Stimulated activated CD8-positive, alpha-beta memory T cell treated with anti-CD3 and anti-CD28 coated beads, Interleukin-15, amount 100 ng/mL, for 48 hours (primary cell): ENCODE measurements at places on chromosomes 2 and 18.

DNA sequence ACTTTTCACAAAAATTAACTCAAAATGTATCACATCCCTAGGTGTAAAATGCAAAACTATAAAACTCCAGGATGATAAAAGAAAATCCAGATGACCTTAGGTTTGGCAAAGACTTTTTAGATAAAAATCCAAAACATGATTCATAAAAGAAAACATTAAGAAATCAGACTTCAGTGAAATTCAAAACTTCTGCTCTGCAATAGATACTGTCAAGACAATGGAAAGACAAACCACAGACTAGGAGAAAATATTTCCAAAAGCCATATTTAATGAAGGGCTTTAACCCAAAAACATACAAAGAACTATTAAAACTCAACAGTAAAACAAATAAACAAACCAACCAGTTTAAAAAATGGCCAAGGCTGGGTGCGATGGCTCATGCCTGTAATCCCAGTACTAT is 173.6 kb upstream of the SPOPL start:
- no peak for DNase-seq

DNA sequence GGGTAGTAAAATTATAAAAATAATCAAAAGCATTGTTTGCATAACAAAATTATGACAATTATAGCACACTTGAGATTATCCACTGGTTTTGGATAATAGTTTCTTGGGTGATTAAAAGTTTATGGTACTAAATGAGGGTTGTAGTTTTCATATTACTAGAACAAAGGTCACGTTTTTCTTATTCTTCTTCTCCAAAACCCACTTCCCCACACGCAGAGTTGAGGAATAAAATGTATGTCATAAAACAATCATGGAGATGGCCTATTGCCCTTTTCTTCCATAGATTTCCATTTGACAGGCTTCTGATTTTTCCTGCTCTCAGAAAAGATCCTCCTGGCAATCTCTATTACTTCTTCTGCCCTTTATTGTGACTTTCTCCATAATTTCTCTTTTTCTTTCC is 863.9 kb downstream of the ERBB4 start:
- no peak for DNase-seq

DNA sequence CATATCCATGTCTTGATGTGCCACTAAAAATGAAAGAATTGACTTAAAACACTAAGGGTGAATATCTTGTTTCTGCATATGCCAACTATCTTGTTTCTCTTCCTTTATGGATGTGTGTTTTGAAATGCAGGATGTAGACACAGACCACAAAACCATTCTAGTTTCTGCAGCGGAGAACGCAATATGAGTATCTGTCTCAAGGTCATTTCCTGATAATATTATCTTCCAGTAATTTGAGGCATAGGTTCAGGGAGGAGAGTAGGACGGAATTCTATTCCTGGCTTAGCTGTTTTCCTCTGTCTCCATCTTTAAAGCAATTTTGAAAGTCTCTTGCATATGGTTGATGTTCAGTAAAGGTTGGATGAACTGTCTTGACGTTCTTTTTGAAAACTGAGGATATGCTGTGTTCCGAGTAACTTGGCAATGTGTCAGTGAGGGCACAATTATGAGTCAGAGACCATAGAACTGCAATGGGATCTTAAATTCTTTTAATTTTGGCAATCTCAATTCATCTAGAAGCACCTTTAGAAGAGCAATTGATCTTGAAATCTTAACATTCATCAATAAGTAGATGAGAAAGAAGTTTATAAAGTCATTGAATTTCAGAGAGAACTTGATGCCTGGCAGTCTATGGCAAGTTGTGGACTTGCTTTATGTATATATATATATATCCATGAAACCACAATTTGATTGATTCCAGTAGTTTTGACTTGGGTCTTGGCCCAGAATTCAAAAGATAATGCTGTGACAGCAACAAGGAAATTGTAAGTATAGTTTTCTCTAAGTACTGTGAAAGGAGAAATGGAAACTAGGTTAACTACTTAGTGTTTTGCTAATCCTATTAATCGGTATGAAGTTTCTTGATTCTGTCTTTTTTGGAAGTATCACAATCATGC is 24.8 kb downstream of the RAB27B start:
- no peak for DNase-seq

DNA sequence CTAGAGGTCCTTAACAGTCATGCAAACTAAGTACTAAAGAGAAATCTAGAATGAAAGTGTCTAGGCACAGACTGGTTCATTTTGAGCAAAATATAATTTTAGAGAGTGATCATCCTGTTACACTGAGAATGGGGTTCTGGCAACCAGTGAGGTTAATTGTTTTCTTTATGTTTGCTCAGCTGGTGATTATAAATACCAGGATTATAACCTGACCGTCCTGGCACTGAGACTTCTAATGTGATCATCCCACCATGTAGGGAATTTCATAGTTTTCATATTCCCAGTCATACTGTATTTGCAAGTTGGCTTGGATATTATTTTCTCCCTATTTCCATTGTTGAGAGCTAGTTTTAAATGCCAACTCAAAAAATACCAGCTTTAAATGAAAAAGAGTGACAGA is 852.5 kb upstream of the LRATD1 start:
- no peak for DNase-seq

DNA sequence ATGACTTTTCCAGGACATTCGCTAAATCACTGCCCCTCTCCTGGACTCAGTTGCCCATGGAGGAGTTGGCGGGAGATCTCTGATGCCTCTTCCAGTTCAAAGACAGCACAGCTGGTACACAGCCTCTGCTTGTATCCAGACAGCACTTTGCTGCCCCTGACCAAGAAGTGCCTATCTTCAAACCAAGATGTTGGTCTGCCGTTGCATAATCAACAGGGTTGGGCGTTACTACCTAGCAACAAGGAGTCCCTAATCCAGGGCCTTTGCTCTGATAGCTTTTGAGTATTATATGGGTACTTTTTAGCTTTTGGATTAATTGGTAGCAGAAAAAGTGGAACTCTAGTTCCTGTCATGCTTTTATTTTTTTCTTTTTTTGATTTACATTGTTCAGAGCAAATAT is 166.6 kb downstream of the FAM210A start:
- no peak for DNase-seq

GRCh38 chr2:217055624-217056023 is 195.8 kb upstream of the TNP1 start:
- no peak for DNase-seq

DNA sequence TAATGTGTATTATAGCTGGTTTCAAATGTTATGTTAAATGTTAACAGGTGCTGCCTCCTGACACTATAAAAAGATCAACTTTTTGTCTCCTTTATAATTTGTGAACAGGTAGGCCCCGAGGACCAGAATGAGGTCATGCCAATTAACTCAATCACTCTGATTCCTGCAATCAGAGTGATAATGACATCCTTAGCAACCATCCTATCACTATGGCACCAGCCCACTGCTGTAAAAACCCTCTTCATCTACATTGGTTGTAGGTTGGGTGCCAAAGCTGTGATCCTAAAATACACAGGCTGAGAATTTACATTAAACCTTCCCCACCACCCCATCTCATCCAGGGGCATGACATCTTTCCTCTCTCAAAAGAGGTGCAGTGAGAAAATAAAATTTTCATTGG is 103.5 kb downstream of the CPO start:
- DNase-seq = no peak

DNA sequence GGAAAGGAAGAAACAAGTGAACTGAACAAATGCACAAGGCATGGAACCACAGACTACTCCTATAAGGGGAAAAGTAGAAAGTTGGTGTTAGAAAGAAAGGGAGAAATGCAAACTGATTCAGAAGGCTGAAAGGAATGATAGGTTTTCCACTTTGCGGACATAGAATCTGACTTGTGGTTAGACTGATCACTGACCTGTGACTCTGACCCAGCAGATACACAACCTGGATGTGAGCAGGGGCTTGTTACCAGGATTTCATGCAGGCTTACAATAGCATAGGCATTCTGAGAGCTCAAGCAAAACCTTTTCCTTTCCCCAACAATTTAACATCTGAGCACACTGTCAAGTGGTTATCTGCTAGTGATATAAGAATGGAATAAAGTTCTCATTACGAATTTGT is 237.0 kb upstream of the CDH20 start:
- DNase-seq = no peak

DNA sequence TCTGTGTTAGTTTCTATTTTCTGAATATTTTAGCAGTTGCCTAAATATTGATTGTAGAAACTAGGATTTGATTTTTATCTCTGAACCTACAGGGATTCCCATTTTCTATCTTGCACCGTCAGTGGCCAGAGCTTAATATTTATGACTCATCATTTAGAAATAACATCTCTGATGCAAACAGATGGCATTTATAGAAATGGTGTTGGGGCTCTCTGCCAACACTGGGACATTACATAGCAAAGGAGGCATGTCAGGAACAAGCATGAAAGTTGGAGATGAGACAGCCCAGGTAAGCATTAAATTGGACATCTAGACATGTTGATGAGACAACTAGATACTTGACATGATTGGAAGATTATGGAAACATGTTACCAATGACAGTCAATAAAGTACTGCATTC is 165.3 kb upstream of the SYT4 start:
- no peak for DNase-seq

- DNase-seq = no peak
Observed at GRCh38 chr2:185441486-185442005, 297.1 kb upstream of the FSIP2 start.

GRCh38 chr2:118202707-118203303 is 114.5 kb downstream of the INSIG2 start:
- DNase-seq = no peak

DNA sequence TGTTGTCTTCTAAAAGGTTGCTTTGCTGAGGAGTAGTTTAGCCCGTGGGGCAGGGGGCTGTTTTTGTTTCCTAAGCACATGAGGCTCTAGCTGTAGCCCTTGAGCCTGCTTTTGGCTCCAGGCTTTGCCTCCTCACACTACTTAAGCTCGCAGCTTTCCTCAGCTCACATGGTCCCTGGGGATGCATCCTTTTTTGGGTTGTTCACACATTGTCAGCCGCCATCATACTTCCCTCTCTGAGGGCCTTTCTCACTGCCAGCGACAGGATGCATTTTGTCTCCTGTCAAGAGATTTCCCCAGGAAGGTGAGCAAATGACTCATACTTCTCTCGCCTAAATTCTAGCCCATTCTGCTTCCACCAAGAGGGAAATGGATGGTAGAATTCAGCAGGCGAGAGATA is 279.5 kb upstream of the PKDCC start:
- DNase-seq = no peak

DNA sequence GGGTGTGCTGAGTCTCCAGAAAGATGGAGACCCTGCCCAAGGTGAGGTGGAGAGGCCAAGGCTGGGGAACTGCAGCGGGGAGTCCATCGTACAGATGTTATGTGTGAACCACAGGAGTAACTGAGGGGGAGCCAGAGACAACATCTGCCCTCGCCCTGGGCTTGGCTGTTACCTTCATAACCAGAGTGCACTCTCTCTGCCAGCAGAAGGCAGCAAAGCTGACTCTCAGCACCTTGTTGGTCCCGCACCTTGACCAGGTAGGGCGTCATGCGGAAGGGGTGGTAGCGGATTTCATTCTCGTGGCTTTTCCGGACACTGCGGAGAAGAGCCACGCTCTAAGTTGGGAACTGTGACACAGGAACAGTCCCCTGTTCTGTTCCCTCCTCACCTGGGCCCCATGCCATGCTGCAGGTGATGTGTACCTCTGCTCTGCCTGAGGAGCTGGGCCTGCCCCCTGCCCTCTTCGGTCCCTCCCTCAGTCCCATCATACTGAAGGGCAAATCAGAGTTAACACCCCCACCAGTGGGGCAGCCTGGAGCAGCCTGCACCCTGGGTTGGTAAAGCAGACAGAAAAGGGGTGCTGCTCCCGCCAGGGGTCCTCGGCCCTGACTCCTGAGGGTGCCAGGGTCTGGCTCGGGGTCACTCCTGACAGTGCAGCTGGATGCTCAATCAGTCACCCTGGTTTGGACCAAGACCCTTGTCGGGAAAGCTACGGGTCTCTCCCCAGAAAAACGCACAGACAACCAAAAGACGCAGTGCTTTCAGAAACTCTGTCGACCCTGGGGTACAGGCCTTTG is 20.3 kb downstream of the PER2 start:
- DNase-seq = no peak

- no peak for DNase-seq
Observed at GRCh38 chr18:35642802-35643201, 61.3 kb downstream of the GALNT1 start.

DNA sequence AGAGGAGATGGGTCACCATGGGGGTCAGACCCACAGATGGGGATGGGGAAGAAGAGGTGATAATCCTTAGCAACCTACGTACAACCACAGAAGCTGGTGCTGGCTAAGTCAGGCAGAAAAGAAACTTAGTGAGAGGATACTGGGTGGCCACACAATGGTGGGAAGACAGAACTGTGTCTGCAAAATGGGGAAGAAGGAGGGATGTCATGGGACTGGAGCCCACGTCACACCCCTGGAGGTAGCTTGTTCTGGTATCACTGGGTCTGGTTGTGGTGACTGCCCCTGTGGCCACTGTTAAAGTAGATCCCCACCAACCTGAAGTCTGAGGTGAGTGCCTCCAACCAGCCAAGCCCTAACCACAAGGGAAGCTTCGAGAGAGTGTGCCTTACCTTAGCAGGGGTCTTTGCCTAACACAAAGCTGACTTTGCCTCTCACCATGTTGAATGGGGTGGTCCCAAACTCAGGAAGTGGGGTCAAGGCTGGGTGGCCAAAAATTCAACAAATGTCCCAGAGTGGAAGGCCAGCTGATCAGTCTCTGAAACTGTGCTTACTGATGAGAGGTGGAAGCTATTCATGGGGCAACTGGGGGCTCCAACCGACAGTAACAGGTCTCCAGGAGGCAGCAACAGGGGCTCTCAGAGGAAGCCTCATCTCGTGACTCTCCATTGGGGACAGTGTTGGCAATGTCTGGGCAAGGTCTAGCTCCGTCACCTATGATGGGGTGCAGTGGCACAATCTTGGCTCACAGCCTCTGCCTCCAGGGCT is 64.8 kb upstream of the SLC1A4 start:
- DNase-seq = no peak

GRCh38 chr2:239815671-239816070 is 209.5 kb downstream of the NDUFA10 start:
- DNase-seq = no peak

GRCh38 chr2:149009576-149010461 is 28.7 kb upstream of the LYPD6B start:
- no peak for DNase-seq

DNA sequence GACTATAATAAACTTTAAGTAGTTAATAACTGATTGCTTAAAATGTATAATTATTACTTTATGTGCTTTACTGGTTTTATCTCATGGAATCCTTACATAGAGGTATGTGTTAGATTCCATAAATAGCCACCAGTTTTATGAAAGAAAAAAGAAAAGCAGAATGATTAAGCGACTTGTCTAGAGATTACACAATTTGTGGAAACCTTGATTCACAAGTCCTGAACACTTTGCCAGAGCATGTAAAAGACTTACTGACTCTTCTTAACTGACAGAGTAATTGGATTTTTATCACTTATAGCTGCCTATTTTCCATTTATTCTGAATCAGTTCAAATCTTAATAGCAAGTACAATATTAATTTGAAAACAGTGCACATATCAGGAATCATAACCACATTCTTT is 448.7 kb upstream of the NETO1 start:
- DNase-seq = no peak

GRCh38 chr2:239052798-239053665 is 205.1 kb downstream of the TWIST2 start:
- DNase-seq = no peak

GRCh38 chr18:34624551-34624950 is 85.5 kb upstream of the DTNA start:
- no peak for DNase-seq
